ENCODE measurements at places on chromosomes 4 and X.

- no peak for DNase-seq
Measured at GRCh38 chr4:26839534-26839951, 21.1 kb upstream of the STIM2 start.

- no peak for DNase-seq
Measured at GRCh38 chr4:177356921-177357320, 47.2 kb downstream of the NEIL3 start.

DNA sequence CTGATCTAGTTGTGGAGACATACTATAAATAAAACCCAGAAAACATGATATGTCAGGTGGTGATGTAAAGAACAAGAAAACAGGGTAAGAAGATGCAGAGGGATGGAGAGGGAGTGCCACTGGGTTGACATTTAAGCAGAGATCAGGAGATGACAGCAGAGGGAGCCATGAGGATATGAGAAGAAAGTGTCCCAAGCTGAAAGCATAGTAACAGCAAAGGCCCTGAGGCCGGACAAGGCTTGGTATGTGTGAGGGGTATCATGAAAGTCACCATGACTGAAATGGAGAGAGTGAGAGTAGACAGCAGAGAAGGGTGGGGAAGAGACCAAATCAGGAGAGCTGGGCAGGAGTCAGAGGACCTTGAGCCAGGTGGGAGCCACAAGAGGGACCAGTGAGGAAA is 3.4 kb downstream of the GPKOW start:
- DNase-seq, result no peak

GRCh38 chr4:11416767-11417113 is 12.0 kb downstream of the HS3ST1 start:
- DNase-seq, result no peak

GRCh38 chr4:64174247-64174882 is 234.9 kb downstream of the TECRL start:
- no peak for DNase-seq

GRCh38 chr4:929096-929765 is 2.9 kb downstream of the GAK start:
- no peak for DNase-seq

GRCh38 chr4:88761861-88762523 is 64.4 kb upstream of the NAP1L5 start:
- no peak for DNase-seq

- DNase-seq, result no peak
Measured at GRCh38 chrX:32141841-32142240, 1069.5 kb downstream of the DMD start.

GRCh38 chr4:2042204-2042946 is 16.8 kb upstream of the NAT8L start:
- DNase-seq, result no peak

Data from NCI-H460 (cell line).